ENCODE measurements at places on chromosomes 6 and 20.

DNA sequence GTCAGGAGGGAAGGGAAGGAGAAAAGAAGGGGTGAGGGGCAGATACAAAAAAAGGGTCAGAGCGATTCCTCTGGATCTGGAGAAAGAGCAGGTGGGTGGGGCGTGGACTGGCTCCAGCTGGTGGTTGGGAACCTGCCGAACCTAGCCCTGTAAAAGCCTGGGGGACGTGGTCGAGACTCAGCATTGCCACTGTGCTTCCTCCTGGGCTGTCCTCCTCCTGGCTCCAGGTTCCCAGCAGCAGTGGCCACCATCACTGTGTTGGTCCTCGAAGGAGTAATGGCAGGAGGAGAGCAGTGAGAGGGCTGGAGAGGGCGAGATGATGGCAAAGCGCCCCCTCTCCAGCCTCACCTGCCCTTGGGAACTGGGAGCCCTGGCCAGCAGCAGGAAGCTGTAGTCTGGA is 3.5 kb upstream of the RAET1L start:
- DNase-seq: no peak

GRCh38 chr20:51595058-51595532 is 52.6 kb upstream of the NFATC2 start:
- peak; percentile 58 for DNase-seq

GRCh38 chr20:34732523-34732922 is 28.4 kb downstream of the TP53INP2 start:
- DNase-seq: no peak

DNA sequence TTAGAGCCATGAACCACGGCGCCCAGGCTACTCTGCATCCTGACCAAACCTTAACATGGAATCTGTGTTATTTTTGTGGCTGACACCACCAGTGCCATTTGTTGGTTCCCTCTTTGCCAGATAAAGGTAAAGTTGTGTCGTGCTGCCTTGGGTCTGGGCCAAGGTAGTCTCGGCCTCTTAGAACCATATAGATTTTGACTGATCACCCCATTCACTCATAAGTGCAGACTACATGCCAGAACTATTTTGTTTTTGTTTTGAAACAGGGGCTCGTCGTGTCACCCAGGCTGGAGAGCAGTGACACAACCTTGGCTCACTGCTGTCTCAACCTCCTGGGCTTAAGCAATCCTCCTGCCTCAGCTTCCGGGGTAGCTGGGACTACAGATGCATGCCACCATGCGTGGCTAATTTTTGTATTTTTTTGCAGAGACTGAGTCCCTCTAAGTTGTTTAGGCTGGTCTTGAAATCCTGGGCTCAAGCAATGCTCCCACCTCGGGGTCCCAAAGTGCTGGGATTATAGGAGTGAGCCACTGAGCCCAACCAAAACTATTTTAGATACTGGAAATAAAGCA is 19.2 kb upstream of the RIPOR3 start:
- DNase-seq: no peak

Measured in NCI-H2107 (cell line).